Stimulated activated CD8-positive, alpha-beta memory T cell treated with anti-CD3 and anti-CD28 coated beads, Interleukin-15, amount 100 ng/mL, for 48 hours (primary cell): ENCODE measurements at places on chromosomes 5 and 9.

DNA sequence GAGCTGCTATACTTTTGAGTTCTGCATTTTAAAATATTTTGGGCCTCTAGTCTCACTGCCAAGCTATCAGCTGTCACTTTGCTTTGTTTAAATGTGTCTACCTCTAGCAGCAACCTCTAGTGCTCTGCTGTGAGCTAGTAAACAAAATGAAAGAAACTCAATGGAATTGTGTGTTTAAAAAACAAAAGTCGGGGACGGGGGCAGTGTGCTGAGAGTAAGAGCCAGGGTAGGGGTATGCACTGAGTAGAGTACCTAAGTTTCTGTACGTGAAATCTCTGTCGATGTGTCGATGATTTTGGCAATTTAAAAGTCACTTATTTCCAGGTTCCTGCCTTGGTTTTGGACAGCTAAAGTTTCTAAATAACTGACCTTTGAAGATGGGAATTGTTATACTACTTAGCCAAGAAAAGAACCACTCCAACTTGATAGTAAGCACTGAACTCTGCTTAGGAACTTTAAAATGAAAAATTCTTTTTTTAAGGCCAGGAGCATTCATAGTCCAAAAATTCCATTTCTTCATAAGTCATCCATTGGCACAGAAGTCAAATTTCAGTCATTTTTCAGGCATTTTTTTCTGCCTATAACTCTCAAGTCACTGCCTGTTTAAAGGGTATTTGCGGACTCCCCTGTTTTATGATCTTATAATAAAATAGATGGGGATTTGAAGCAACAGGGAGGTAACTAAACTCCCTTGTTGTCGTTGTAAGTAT, 111.5 kb downstream of the SAXO1 start:
- no peak for DNase-seq

- DNase-seq = no peak
Measured at GRCh38 chr5:122639864-122640263, 135.0 kb upstream of the SNX2 start.

DNA sequence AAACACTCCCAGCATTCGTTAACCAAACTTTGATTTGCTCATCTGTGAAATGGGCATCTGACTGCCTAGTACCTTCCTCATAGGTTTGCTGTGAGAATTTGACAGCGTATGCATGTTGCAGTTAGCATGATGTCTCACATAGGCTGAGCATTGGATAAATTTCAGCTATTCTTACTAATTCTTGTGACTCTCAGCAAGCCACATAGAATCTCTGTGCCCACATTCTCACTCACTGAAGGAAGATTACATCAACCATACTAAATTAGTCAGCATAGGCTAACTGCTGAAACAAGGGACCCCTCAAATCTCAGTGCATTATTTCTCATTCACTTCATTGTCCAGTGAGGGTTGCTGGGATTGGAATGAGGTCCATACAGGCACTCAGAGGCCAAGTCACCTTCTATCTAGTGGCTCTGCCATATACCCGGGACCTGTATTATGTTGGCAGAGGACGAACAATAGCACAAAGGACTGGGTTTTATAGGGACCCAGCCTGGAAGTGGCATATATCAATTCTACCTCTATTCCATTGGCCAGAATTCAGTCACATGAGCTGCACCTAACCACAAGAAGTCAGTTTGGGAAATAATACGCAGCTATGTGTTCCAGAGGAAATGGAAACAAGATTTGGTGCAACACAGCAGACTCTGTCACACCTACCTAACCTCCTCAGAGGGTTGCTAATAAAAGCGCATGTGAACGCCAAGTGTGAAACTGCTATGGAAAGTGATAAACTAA, 4.2 kb upstream of the PTGER4 start:
- no peak for DNase-seq

DNA sequence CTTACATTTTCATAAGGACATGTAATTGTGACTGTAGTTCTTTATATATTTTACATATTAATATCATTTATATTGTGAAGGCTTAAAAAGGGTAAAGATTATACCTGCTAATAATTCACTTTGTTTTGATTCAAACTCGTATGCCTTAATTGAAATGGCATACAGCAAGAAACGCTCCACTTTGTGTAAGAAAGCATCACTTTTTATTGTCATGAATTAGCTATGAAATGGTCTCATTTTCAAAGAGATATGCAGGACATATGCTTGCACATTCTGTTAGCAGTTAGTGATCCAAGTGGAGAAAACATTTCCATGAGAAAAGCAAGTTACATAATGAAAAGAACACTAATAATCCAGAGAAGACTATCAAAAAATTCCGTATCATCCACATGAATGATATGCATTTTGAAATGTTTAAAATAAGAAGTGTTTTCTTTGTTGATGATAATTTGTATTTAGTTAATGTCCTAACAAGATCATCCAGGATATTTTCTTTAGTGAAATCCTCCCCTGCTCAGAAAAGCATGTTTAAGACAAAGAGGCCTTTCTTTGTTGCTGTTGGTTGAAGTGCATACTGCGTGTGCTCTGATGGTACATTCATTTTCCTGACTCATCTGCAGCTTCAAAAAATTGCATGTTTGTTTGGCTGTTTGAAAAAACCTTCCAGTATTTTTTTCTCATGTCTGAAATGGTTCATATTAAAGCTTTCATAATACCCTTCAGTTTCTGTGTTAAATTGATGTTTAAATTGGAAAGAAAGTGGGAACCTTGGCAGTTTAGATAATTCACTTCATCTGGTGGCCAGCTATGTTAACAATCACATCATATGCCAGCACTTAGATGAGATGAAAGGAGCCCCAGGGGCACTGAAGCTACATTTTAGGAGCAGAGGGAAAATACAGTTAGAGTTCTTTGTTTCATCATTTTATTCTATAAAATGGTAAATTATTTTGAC, 242.2 kb downstream of the CSNK1G3 start:
- no peak for DNase-seq

- no peak for DNase-seq
Measured at GRCh38 chr9:70412832-70413463, 1.5 kb downstream of the KLF9 start.

GRCh38 chr5:7676455-7676854, 174.5 kb downstream of the CFAP90 start:
- DNase-seq = no peak

GRCh38 chr9:113588242-113588810, 124.8 kb downstream of the RGS3 start:
- DNase-seq = no peak

DNA sequence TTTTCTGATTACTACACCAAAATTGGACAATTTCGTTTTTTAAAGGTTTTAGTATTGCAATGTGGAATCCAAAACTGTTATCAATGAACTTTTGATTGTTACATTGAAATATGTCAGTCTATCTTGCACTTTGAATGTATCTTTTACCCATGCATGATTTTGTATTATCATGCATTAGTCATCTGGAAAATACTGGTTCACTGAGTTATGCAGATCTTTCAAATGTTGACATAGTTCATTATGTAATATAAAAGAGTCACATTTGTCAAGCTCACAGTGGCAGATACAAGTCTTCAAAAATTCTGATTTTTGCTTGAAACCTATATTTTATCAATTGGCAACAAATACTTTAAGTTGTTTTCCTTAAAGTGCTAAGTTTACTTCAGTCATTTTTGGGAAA, 85.2 kb downstream of the NR3C1 start:
- no peak for DNase-seq

- DNase-seq = no peak
Measured at GRCh38 chr9:10793306-10793705, 180.5 kb upstream of the PTPRD start.

GRCh38 chr5:143128412-143129071, 274.9 kb downstream of the NR3C1 start:
- no peak for DNase-seq

DNA sequence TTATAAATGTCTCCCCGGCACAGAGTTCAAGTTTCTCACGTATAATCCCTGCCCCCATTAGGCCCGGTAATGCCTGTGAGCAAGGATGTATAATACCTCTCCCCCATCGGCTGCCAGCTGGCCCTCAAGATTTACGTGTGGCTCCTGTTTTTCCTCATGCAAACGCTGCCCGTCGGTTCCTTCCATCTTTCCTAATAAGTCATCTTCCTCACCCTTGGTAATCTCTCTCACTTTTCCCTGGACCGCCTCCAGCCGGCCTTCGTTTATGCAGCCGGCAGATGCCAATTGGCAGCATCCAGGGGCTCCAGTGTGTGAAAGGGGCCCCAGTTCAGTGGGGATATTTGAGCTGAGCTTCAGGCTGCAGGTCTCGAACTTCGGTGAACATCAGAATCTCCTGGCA, 86.5 kb upstream of the NEURL1B start:
- no peak for DNase-seq

GRCh38 chr5:58683567-58683966, 100.7 kb downstream of the RAB3C start:
- DNase-seq = no peak

GRCh38 chr9:130088051-130088450, 34.3 kb downstream of the GPR107 start:
- DNase-seq = no peak

DNA sequence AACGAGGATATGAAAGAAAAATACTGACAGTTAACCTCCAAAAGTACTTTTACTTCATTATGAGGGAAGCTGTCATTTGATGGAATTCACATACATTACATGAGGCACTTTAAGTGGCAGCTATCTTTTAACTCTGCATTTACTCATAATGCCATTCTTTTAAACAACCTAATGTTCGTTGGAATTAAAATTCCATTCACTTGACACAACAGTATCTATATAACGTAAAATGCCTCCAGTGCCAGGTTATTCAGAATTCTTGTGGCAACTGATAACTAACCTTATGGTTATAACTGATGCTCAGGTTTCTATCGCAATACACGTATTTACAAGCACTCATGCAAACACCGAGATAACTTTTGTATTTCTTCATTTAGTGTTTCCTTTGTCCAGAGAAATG, 376.9 kb upstream of the GRAMD2B start:
- no peak for DNase-seq

DNA sequence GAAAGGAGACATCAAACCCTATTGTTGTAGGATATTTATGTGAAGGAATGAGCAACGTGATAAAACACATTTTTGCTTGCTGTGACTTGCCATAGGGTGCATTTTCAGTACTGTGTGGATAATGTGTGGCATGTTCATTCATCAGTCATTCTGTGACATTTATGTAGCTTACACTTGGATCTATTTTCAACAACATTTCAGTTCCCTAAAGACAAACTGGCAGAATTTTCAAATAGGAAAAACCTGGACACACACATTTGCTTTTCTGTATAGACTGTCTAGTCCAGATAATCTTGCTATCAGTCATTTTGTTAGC, 127.7 kb downstream of the TMC1 start:
- DNase-seq = no peak

- DNase-seq = no peak
Measured at GRCh38 chr5:173340984-173341383, 12.8 kb upstream of the STC2 start.

- DNase-seq = no peak
Measured at GRCh38 chr9:17750269-17750668, 171.4 kb downstream of the SH3GL2 start.

- DNase-seq = no peak
Measured at GRCh38 chr5:122701640-122702523, 73.0 kb upstream of the SNX2 start.

DNA sequence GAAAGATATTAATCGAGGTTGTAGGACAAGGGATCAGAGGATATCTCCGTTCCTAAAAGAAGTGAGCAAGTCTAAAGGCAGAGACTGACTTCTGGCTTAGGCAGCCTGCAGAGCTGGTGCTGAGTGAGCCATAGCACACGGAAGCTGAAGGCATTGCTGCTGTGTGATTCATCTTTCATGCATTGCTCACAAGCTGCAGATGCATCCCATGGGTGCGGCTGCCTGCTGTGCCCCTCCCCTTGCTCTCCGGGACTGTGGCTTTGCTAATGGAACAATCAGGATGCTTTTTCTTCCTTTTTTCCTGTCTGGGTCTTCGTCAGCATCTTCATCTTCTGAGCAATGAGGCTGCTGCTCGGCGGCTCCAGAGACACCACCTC, 341.4 kb downstream of the DIRAS2 start:
- no peak for DNase-seq

DNA sequence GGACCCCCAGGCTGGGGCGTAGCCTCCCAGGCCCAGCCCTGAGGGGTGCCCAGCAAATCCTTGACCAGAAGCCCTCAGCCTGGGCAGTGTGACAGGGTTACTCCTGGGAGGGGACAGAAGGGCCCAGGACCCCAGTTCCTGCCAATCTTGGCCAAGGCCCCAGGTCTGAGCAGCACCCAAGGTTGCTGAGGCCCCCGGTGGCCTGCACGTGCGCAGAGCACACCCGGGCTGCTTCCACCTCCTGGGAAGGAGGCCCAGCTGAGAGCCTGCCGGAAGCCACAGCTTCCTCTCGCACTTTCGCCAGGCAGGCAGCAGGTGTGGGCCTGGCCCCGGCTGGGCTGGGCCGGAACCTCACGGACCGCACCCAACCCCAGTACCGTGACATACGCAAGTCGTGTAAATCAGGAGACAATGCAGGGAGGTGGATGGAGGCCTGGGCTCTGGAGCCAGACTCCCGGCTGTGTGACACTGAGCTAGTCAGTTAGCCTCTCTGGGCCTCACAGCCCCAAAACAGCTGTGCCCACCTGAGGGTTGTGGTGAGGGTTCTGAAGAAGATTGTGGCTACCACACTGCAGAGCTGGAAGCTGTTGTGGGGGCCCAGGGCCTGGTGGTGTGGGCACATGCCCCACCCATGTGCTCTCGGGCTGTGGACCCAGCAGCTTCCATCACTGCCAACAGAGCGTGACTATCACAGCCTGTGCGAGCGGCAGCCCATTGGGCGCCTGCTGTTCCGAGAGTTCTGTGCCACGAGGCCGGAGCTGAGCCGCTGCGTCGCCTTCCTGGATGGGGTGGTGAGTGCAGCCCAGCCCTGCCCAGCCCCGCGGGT, 5.1 kb downstream of the GRK6 start:
- DNase-seq = peak; percentile 85

- DNase-seq = no peak
Measured at GRCh38 chr9:69445251-69445650, 120.2 kb downstream of the ENTREP1 start.

- peak; percentile 47 for DNase-seq
Measured at GRCh38 chr9:137150617-137151457, 11.9 kb downstream of the GRIN1 start.

DNA sequence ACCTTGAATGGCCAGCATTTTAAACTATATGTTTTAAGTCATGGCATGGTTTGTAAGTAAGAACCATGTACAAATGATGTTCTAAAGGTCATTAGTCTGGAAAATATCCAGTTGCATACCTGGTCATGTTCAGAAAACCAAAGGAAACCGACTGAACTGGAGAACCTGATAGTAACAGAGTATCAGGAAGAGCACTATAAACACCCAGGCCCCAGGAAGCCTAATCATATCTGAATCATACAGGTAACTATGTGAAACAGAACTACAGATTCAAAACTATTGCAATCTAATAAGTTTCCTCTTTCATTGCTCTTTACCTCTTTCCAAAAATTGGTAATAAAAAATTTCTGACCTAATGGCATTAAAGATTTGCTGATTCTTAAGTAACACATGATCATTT, 500.3 kb downstream of the ARHGEF28 start:
- DNase-seq = no peak
